H9 (cell line): ENCODE measurements at places on chromosomes 2 and 18.

- no peak for DNase-seq
Measured at GRCh38 chr2:175432021-175432420, 250.5 kb upstream of the ATP5MC3 start.

DNA sequence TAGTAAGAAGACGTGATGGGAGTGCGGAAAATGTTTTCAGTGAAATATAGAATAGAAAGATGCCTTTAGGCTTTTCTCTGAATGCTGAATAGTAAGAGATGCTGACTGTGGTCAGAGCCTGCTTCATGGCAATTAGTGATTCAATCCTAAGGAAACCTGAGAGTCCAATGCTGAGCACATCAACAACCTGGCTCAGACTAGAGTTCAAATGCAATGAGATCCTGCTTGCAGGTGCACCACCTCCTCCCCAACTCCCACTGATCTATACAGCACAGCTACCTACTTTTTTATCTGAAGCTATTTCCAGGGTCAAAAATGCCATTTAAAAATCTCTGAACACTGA is 65.4 kb downstream of the AAK1 start:
- DNase-seq, result no peak

GRCh38 chr2:96907115-96908041 is 37.5 kb upstream of the SEMA4C start:
- DNase-seq, result peak; percentile 81

DNA sequence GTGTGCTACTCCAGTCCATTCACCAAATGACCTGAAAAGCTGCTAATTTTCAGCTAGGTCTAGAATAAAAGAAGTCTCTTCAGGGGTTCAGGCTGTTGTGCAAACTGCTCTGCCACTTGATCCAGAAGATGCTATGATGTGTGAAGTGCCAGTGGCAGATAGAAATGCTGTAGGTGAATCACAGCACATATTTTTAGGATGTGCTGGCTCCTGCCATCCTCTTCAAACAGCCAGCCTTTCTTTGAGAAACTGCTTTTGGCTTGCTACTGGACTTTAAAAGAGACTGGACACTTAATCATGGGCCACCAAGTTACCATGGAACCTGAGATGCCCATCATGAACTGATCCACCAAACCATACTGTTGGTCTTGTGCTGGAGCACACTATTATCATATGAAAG is 322.1 kb downstream of the EN1 start:
- DNase-seq, result no peak

- DNase-seq, result peak; percentile 55
Measured at GRCh38 chr2:96325041-96325883, at the start of gene ITPRIPL1. Gene ITPRIPL1 (plus strand): TSS chr2:96325317. CDS start chr2:96325840, 523 bp downstream.

DNA sequence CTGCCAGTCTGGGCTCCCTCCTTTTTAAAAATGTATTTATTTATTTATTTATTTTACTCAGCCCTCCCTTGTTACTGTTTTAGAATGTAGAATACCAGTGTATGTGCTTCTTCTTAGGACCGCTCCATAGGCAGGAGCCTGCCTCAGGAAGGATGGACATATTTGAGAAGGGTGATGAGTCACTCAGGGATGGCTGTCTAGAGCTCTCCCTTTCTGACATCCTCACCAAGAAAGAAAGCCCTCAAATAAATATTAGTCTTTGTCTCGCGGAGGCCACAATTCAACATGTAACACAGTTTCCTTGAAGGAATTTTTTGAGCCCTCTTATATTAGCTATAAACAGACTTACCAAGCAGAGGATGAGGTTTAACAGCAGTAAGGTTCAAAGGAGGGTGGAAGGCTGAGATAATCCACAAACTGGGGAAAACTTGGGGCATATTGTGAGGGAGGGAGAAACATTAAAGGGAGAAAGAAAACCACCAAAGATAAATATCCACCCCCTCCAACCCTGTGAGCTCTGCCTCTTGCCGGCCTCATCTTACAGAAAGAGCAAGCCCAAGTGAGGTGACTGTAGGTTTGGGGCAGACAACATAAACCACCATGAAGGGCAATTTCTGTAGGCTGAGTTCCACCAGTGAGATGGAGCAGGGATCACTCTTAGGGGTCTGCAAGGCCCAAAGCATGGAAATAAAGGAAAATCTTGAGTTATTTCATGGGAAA is 163.4 kb downstream of the LRRTM1 start:
- no peak for DNase-seq

GRCh38 chr2:136693966-136694365 is 71.4 kb upstream of the THSD7B start:
- DNase-seq, result peak; percentile 26

DNA sequence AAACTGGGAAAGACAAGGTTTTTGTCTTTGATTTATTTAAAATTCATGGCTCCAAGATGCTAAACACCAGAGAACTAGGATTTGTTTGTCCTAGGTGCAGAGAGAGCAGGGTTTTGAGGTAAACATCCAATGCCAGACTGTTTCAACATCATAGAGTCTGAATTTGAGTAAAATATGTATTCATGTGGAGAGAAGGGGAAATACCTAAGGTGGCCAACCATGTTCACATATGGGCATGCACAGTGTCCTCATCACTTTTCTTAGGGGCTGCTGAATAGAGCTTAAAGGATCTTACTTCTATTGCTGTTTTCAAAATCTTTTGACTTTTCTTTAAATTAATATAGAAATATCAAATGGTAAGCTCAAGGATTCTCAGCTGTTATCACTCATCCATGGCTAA is 287.0 kb upstream of the CCDC68 start:
- no peak for DNase-seq

DNA sequence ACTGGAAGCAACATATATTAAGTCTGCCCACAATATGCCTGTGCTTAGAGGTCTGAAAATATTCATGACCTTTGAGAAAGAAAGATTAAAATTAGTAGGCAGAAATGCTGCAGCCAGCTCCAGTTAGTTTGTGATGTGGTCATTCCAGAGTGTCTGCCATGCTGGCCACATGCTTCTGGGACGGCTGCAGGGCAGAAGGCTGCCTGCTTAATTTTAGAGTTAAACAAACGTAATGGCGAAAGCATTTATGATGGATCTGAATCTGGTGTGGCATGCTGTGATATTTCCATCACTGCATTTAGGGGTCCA is 95.4 kb downstream of the FHOD3 start:
- no peak for DNase-seq

- DNase-seq, result no peak
Measured at GRCh38 chr2:42314892-42315468, 46.0 kb downstream of the COX7A2L start.

DNA sequence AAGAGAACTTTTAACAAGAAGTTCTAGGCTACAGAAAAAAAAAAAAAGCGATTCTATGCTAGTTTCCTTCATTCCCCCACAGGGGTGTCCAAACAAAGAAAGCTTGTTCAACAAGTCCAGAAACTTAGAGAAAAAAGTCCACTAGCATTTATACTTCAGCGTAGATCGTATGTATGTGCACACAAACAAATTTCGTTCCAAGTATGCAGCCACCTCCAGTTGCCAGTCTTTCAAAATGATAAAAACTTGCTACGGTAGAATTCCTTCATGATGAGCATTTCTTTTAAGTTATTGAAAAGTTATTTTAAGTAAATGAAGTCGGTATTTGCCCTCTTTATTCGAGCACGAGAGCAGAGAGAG is 3.7 kb upstream of the OTX1 start:
- no peak for DNase-seq

- no peak for DNase-seq
Measured at GRCh38 chr2:237474442-237474911, 12.6 kb upstream of the MLPH start.

GRCh38 chr2:169767243-169767888 is 31.3 kb upstream of the SSB start:
- peak; percentile 49 for DNase-seq

GRCh38 chr2:2914252-2914651 is 463.4 kb downstream of the EIPR1 start:
- no peak for DNase-seq

GRCh38 chr2:55865096-55865835 is 58.3 kb downstream of the EFEMP1 start:
- DNase-seq, result no peak

DNA sequence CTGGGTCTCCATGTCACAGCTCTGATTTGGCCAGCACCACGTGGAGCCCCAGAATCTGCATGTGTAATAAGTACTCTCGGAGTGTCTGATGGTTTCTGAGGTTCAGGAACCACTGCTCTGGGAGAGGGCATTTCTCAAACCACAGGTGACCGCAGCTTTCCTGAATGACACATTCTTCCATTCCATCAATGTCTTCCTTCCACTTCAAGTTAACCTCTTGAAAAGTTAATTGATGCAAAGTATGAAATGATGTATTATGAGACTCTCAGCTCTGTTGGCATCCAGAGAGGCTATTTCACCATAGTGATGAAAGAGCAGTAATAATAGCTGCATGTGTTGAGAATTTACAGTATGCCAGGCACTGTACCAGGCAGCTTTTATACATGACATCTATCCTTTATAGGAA is 61.3 kb upstream of the CRIM1 start:
- no peak for DNase-seq

GRCh38 chr2:48032765-48033164 is 126.5 kb upstream of the FBXO11 start:
- no peak for DNase-seq

GRCh38 chr2:19226386-19226785 is 132.0 kb downstream of the OSR1 start:
- no peak for DNase-seq

GRCh38 chr2:224101820-224102630 is 62.9 kb upstream of the SERPINE2 start:
- no peak for DNase-seq

GRCh38 chr18:10750191-10751035 is 224.6 kb downstream of the NAPG start:
- no peak for DNase-seq

GRCh38 chr2:181399027-181399426 is 58.2 kb upstream of the ITGA4 start:
- no peak for DNase-seq

- peak; percentile 48 for DNase-seq
Measured at GRCh38 chr2:201795607-201796477, 10.5 kb upstream of the CDK15 start.
